ENCODE measurements at places on chromosomes 6 and 20. TPM values are rescaled to one million over a fixed set of nuclear protein-coding genes. Genes with fewer than 3 reads are reported as not detected.

The HLA-DQA1 gene
- 5.4 TPM for total RNA-seq

The FABP7 gene
- total RNA-seq = not detected

The CYP24A1 gene
- not detected for total RNA-seq

The SAMD10 gene
- total RNA-seq = 5.6 TPM

The SLC24A3 gene
- 1.3 TPM for total RNA-seq

The TRIM10 gene
- total RNA-seq = not detected

The PDE10A gene
- total RNA-seq = 12.2 TPM

The OXT gene
- total RNA-seq = not detected

The MYB gene
- total RNA-seq = 0.08 TPM

The HLA-DOB gene
- total RNA-seq = not detected

The MUC22 gene
- total RNA-seq = 0.08 TPM

GRCh38 chr20:5687884-5688283 is 62.3 kb upstream of the SHLD1 start:
- H3K27ac ChIP-seq = peak overlapping the region; percentile 62
- DNase-seq = no peak
- H3K27me3 ChIP-seq = no peaks in the 10 kb centered on the region
- H3K4me3 ChIP-seq = no peak overlapping the region

GRCh38 chr6:106220485-106220884 is 105.1 kb downstream of the ATG5 start:
- H3K4me3 ChIP-seq = no peak overlapping the region
- no peak overlapping the region for H3K27ac ChIP-seq
- H3K36me3 ChIP-seq = no peaks in the 10 kb centered on the region
- no peaks in the 10 kb centered on the region for H3K27me3 ChIP-seq
- no peaks in the 10 kb centered on the region for H3K4me1 ChIP-seq

DNA sequence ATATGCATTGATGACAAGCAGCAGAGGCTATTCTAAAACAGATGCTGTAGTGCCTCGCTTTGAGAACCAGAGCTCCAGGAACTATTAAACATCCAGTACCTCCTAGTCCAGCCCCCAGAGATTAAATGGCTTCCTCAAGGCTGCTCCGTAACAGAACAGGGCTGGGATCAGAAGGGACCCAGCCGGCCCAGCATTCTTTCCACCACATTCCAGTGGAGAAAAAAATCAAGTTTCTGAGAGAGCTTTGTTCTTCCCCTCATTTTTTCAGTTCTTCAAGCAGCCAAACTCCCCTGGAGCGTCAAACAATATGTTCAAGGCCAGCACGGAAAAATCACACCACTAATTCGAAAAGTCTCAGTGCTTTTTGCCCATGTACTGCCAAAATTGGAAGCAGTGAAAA is 5.8 kb upstream of the STMND1 start:
- DNase-seq = no peak
- no peak overlapping the region for H3K27ac ChIP-seq
- no peaks in the 10 kb centered on the region for H3K27me3 ChIP-seq
- no peak overlapping the region for H3K4me3 ChIP-seq
- no peaks in the 10 kb centered on the region for H3K36me3 ChIP-seq

DNA sequence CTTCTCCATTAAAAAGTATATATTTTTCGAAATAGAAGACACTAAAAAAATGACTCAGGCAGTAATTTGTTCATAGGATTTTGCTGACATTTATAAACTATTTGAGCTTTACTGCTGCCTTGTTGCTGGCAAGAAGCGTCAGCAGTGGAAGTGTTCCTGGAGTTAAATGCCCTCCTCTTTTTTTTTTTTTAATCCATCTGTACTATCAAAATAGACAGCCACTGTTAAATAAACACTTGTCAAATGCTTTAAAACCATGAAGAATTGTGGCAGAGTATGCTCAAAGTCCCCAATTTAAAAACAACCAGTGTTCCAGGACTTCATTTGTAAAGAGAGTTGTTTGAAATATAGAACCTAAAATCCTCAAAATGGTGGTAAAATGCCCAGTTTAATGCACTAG is 253.8 kb downstream of the NKAIN2 start:
- no peaks in the 10 kb centered on the region for H3K4me1 ChIP-seq
- no peaks in the 10 kb centered on the region for H3K27me3 ChIP-seq
- H3K4me3 ChIP-seq = no peak overlapping the region
- H3K27ac ChIP-seq = no peak overlapping the region
- no peaks in the 10 kb centered on the region for H3K36me3 ChIP-seq

- H3K36me3 ChIP-seq = no peaks in the 10 kb centered on the region
- H3K27ac ChIP-seq = no peak overlapping the region
- DNase-seq = no peak
- peaks cover 3% of the 10 kb centered on the region for H3K27me3 ChIP-seq
- H3K4me3 ChIP-seq = no peak overlapping the region
Observed at GRCh38 chr6:31446481-31446880, 43.1 kb downstream of the MICA start.

DNA sequence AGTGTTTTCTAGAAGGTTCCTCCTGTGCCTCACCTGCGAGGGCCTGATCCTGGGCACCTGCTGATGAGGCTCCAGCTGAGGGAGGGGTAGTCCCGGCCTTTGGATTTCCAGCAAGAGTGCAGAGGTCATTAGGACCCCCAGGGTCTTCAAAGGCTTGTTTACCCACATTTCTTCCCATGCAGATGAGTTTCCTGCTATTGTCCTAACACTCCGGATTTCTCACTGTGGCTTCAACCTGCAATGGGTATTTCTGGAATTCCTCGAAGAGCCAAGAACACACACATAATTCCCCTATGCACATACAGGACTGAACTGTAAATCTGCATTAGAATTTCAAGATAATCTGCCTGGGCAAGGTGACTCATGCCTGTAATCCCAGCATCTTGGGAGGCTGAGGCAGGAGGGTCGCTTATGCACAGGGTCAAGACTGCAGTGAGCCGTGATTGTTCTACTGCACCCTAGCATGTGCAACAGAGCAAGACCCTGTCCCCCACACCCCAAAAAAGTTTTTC is 53.9 kb downstream of the ADNP start:
- no peaks in the 10 kb centered on the region for H3K36me3 ChIP-seq
- no peak overlapping the region for H3K27ac ChIP-seq
- H3K4me3 ChIP-seq = no peak overlapping the region
- no peaks in the 10 kb centered on the region for H3K27me3 ChIP-seq
- H3K4me1 ChIP-seq = no peaks in the 10 kb centered on the region
- DNase-seq = no peak

- no peaks in the 10 kb centered on the region for H3K27me3 ChIP-seq
- no peak overlapping the region for H3K27ac ChIP-seq
- H3K4me1 ChIP-seq = peaks cover under 1% of the 10 kb centered on the region
- DNase-seq = no peak
- H3K4me3 ChIP-seq = no peak overlapping the region
Observed at GRCh38 chr6:106540907-106541306, 88.4 kb downstream of the RTN4IP1 start.

DNA sequence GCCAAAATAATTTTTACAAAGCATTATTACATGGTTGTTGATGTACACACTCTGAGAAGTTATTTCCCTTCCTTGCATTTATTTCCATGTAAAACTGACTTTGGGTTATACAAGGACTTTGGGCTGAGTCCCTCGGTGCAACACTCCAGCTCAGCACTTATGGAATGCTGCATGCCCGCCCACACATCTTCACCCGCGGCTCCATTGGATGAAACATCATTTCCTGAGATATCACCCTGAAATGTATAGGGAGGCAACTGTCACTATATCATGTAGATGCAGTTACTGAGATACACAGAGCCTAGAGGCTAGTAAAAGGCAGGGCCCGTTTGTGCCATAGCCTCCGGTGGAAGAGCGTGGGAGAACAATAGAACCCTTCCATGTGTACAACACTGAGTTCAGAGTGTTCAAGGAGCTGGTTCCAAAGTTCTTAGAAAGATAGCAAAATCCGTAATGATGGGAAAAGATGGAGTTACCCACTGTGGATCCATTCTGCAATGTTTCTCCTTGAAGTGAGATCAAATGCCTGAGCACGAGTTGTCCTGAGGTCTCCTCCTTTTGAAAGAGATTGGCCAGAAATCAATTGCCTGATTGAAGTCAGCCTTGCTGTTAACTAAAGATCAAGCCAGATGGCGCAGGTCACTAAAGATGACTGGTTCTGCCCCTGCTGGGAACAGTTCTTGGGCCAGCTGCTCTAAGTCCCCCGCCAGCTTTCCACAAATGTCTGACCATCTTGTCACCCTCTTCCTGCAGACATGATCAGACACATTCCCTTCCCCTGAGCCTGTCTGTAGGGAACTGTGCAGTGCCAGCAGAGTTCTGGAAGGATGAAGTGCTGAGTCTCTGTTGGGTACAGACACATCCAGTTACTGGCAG is 100.9 kb upstream of the IYD start:
- no peak for DNase-seq
- no peaks in the 10 kb centered on the region for H3K4me1 ChIP-seq
- no peaks in the 10 kb centered on the region for H3K36me3 ChIP-seq
- no peaks in the 10 kb centered on the region for H3K27me3 ChIP-seq

GRCh38 chr20:45771182-45771759 is 20.4 kb downstream of the WFDC3 start:
- no peaks in the 10 kb centered on the region for H3K27me3 ChIP-seq
- peak overlapping the region; percentile 30 for H3K27ac ChIP-seq
- DNase-seq = peak; percentile 71

- H3K4me1 ChIP-seq = peaks cover 21% of the 10 kb centered on the region
- no peaks in the 10 kb centered on the region for H3K36me3 ChIP-seq
- H3K4me3 ChIP-seq = peak overlapping the region; percentile 41
- no peak overlapping the region for H3K27ac ChIP-seq
- H3K27me3 ChIP-seq = no peaks in the 10 kb centered on the region
- peak; percentile 51 for DNase-seq
Observed at GRCh38 chr6:2749969-2750600, 637 bp downstream of the MYLK4 start.

GRCh38 chr6:109893606-109894005 is 84.5 kb upstream of the GPR6 start:
- no peaks in the 10 kb centered on the region for H3K4me1 ChIP-seq
- no peaks in the 10 kb centered on the region for H3K36me3 ChIP-seq
- no peak overlapping the region for H3K4me3 ChIP-seq
- peaks cover 8% of the 10 kb centered on the region for H3K27me3 ChIP-seq
- peak overlapping the region; percentile 27 for H3K27ac ChIP-seq
- no peak for DNase-seq

- no peak overlapping the region for H3K4me3 ChIP-seq
- no peak for DNase-seq
- no peaks in the 10 kb centered on the region for H3K36me3 ChIP-seq
- H3K27ac ChIP-seq = no peak overlapping the region
Observed at GRCh38 chr6:44915111-44915510, 413.0 kb upstream of the RUNX2 start.

DNA sequence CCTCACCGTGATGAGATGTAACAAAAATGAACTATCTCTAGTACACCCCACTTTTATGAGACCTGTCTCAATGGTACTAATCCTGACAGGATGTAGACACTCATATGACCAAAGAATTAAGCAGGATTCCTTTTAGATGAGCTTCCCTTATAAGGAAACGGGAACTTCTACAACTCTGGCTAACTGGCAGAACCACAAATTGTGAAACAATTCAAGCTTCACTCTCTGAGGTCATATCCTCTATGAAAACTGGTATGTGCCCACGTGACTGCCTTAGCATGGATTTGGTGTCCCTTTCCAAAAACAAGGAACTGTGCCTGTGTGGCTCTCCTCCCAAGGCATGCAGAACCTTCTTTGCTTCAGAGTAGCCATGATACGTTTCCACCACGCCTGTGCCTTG is 14.1 kb upstream of the CPNE5 start:
- peaks cover 13% of the 10 kb centered on the region for H3K36me3 ChIP-seq
- peak overlapping the region; percentile 92 for H3K27ac ChIP-seq
- H3K27me3 ChIP-seq = no peaks in the 10 kb centered on the region
- no peak for DNase-seq
- H3K4me3 ChIP-seq = no peak overlapping the region

DNA sequence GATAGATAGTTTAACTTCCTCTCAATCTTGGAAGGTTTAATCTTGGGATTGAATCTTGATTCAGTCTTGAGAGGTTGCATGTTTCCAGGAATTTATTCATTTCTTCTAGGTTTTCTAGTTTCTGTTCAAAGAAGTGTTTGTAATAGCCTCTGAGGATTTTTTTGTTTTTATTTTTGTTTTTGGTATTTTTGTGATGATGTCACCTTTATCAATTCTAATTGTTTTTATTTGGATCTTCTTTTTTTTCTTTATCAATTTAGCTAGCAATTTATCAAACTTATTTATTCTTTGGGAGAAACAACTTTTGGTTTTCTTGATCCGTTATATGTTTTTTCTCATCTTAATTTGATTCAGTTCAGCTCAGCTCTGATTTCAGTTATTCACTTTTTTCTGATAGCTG is 41.5 kb upstream of the ADGRB3 start:
- DNase-seq = no peak
- H3K36me3 ChIP-seq = no peaks in the 10 kb centered on the region
- no peak overlapping the region for H3K27ac ChIP-seq
- H3K27me3 ChIP-seq = no peaks in the 10 kb centered on the region

- no peak overlapping the region for H3K4me3 ChIP-seq
- no peaks in the 10 kb centered on the region for H3K27me3 ChIP-seq
- no peak overlapping the region for H3K27ac ChIP-seq
- no peaks in the 10 kb centered on the region for H3K4me1 ChIP-seq
- no peaks in the 10 kb centered on the region for H3K36me3 ChIP-seq
- DNase-seq = no peak
Observed at GRCh38 chr6:137968901-137969300, 101.8 kb downstream of the TNFAIP3 start.

DNA sequence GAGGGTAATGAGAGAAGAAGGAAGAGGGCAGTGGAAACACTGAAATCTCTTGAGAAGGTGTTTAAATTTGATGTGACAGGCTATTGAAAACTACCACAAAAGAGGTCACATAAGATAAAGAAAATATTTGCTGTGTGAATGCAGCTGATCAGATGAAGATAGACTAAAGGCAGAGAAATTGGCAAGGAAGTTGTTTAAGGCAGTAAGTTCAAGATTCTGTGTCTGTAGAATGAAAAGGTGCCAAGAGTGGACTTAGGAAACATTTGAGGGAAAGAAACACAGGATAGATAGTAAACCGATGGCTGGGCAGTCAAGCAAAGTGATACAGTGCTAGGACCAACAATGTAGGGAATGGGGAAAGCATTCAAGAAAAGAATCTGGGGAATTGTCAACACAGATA is 332.3 kb upstream of the MARCKS start:
- H3K36me3 ChIP-seq = no peaks in the 10 kb centered on the region
- no peaks in the 10 kb centered on the region for H3K4me1 ChIP-seq
- H3K27me3 ChIP-seq = no peaks in the 10 kb centered on the region
- no peak overlapping the region for H3K4me3 ChIP-seq
- DNase-seq = no peak

GRCh38 chr6:7904654-7905319 is 5.8 kb downstream of the TXNDC5 start:
- H3K27ac ChIP-seq = peak overlapping the region; percentile 53
- no peak for DNase-seq
- peaks cover 70% of the 10 kb centered on the region for H3K4me1 ChIP-seq
- H3K36me3 ChIP-seq = peaks cover 49% of the 10 kb centered on the region
- no peak overlapping the region for H3K4me3 ChIP-seq
- H3K27me3 ChIP-seq = no peaks in the 10 kb centered on the region

- peaks cover 45% of the 10 kb centered on the region for H3K4me1 ChIP-seq
- DNase-seq = peak; percentile 82
Observed at GRCh38 chr20:36573103-36573797, at the start of gene TGIF2. Gene TGIF2 (plus strand): TSS chr20:36573597. CDS start chr20:36578775, 5,178 bp downstream.

DNA sequence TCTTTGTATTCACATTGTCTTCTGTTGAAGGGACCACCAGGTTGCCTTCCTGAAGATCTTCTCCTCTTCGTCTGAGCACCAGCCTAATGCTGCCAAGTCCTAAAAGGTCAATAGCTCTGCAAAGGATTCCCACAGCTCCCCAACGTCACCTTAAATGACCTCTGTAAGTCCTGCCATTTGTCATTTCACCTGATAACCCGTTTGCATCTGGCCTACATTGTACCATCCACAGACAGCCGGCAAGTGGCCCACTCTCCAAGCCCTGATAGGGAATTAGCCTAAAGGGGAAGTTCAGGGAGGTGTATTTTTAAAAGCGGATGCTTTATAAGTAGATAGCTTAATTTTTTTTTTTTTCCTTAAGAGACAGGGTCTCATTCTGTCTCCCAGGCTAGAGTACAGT is 127.8 kb downstream of the ZMYND8 start:
- peak overlapping the region; percentile 38 for H3K27ac ChIP-seq
- H3K4me3 ChIP-seq = no peak overlapping the region
- DNase-seq = no peak
- peaks cover 81% of the 10 kb centered on the region for H3K36me3 ChIP-seq

All from left ventricle myocardium inferior (tissue), 1 donor.